SK-N-SH treated with all-trans-retinoic acid at 6 μM for 48 hours (cell line): ENCODE measurements at places on chromosomes 11 and 22.
A peak's percentile ranks its signal among the peaks of the same experiment; 100 is the strongest.

GRCh38 chr11:288478-289397 lies at the start of gene PGGHG:
PGGHG (plus strand) TSS chr11:289126; CDS start chr11:289817, 691 bp downstream.
- ATAC-seq, result peak; percentile 61

DNA sequence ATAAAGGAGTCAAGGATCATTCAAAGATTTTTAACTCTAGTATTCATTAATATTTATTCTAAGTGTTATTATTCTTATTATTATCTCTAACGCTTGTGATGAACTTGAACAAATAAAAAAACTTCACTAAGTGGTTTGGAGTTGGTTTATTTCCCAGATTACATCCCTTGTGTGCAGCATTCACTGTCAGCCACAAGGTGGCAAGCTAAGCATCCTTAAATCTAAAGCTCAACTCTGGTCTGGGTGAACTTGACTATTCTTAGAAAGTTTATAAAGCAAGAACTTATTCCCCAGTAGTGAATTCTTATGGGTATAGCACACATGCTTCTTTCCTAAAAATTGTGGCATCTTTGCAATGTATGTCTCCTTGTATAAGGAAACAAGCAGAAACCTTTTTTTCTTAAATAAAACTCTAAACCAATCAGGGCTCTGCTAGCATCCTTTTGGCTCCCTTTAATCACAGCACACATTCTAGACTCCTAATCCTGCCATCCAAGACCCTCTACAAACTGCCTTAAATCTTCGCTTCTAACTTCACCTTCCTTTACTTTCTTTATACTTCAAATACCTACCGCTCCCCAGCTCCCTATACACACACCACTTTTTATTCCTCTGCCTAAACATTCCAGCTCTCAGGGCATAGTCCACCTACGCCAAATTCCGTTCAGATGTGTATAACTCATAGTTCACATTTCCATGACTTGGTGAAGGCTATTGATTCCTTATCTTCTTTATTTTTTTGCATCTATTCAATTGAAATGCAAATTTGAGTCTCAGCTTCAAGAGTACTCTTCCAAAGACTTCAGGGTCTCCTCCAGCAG lies 1068.8 kb downstream of the DLG2 start:
- ATAC-seq, result peak; percentile 95

GRCh38 chr22:29769723-29770321 lies 2.7 kb downstream of the UQCR10 start:
- ATAC-seq, result no peak

- no peak for ATAC-seq
Measured at GRCh38 chr22:37918580-37919270, 12.6 kb downstream of the MICALL1 start.

DNA sequence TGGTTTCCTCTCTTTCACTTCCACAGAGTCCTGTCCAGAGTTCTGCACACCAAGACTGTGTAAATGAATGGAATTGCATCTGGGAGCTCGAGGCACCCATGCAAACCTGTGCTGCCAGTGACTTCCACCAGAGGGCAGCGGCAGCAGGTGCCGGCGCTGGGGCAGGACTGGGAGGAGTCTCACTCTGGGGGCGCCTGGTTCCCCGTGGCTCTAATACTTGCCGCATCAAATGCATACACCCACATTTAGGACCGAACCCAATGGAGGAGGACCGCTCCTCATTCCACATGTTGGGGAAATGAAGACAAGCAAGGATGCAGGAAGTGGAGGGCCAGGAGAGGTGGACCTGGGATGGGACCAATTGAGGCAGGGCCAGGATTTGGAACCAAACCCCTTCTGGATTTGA lies 1.1 kb upstream of the CD6 start:
- peak; percentile 90 for ATAC-seq

DNA sequence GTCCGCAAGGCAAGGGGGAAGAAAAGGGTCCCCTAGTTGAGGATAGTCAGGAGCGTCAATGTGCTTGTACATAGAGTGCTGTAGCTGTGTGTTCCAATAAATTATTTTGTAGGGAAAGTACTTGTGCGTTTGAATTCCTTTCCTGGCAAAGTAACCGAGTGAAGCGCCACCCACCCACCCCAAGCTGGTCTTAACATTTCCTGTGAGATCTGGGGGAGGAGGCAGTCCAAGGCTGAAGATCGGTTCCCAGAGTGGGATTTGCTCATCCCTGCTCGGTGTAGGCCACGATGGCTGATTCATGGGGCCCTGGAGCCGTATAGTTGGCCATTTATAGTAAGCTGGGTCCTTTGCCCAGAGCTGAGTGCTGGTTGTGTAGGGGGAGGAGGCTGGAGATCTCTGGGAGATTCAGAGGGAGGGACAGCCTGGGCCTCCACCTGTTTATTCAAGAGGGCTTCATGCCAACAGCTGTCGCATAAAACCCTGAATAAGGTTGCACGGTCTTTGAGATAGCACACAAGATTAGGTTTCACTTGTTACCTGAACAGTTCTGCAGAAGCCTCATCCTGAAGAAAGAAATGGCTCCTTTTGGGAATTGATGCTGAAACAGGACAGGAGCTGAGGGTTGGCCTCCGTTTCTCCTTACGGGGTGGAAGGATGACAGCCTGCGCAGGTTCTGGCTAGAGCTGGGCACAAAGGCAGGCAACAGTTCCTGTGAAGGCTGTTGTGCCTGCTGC lies 2.4 kb downstream of the ATF4 start:
- ATAC-seq, result no peak

DNA sequence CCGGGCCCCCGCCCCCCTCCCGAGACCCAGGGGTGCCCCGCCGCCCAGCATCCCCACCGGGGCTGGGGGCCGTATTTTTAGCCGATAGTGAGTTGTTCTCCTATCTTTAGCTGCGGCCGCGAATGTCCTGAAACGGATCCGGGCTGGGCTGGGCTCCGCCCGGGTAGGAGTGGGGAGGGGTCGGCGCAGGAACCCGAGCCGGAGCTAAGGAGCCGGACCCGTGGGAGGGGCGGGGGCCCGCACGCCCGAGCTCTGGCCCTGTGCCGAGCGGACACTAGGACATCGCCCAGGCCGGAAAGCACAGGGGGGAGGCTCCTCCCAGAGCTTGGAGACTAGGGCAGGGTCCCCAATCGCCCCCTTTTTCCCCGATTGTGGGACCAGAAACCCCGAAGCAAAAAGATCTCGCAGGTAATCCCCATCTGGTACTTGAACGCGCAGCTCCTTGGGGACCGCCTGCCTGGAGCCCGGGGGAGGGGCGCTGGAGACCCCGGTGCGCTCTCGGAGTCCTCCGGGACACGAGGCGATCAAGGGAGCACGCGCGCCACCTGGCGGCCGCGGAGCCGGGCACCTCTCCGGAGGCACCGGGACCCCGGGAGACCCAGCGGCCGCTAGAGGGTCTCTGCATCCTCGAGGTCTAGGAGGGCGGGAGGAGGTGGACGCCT lies 669 bp downstream of the CDC42EP2 start:
- peak; percentile 81 for ATAC-seq

GRCh38 chr11:46039990-46040389 lies 81.3 kb downstream of the PHF21A start:
- ATAC-seq, result peak; percentile 51

DNA sequence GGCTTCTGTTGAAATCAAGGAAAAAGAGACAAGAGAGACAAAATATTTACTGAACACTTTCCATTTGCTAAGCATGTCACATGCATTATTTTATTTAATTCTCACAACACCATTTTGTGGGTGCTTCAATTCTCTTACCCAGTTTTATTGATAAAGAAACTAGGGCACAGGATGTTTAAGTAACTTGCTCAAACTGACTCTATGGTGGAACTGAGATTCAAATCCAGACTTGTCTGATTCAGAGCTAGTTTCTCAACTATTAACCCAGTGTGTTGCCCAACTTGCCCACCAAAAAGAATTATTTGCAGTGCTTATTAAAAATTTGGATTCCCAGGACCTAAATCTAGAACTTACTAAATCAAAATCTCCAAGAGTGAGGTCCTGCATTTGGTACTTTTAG lies 21.5 kb upstream of the MSANTD4 start:
- no peak for ATAC-seq

DNA sequence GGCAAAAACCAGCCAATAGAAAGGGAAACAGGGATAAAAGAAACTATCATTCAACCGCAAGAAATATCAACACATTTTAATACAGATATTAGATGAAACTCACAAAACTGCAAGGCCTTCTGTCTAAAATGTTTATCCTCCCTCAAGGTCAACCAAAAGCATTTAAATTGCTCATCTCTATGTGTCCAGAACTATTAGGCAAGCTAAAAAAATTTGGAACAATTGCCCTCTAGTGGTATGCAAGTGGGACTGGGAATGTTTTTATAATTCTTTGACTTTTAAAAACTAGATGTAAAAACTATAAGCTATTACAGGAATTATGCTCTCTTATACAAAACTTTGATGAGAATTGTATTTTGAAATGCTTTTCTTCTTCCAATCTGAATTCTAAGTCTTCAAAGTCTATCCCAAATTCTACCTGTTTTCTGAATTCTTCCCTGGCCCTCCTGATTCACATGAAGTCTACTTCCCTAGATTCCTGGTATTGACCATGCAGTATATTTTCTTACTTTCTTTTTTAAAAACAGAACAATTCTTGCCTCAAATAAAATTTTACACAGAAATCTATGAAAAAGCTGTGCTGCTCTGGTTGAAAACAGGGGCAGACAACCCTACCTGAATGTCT lies 4.9 kb downstream of the CWC15 start:
- peak; percentile 58 for ATAC-seq

GRCh38 chr11:130213143-130213978 lies 53.8 kb downstream of the ST14 start:
- ATAC-seq, result peak; percentile 90

- ATAC-seq, result no peak
Measured at GRCh38 chr11:83147895-83148294, 9.0 kb upstream of the PCF11 start.

DNA sequence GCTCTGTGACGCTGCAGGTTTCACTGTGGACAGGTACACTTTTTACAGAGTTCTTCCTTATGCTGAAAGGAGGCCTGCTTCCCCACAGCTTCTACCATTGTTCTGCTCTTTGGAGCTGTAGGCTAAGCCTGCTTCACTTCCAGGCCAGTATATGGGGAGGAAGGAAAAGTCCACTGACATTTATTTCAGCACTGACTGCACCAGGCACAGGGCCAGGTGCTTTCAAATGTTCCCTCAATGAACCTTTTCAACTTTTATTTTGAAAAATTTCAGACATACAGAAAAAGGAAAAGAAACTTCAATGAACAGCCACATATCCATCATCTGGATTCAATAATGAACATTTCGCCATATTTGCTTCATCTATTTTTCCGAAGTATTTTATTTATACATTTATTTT lies 22.0 kb downstream of the POU2F3 start:
- ATAC-seq, result no peak

DNA sequence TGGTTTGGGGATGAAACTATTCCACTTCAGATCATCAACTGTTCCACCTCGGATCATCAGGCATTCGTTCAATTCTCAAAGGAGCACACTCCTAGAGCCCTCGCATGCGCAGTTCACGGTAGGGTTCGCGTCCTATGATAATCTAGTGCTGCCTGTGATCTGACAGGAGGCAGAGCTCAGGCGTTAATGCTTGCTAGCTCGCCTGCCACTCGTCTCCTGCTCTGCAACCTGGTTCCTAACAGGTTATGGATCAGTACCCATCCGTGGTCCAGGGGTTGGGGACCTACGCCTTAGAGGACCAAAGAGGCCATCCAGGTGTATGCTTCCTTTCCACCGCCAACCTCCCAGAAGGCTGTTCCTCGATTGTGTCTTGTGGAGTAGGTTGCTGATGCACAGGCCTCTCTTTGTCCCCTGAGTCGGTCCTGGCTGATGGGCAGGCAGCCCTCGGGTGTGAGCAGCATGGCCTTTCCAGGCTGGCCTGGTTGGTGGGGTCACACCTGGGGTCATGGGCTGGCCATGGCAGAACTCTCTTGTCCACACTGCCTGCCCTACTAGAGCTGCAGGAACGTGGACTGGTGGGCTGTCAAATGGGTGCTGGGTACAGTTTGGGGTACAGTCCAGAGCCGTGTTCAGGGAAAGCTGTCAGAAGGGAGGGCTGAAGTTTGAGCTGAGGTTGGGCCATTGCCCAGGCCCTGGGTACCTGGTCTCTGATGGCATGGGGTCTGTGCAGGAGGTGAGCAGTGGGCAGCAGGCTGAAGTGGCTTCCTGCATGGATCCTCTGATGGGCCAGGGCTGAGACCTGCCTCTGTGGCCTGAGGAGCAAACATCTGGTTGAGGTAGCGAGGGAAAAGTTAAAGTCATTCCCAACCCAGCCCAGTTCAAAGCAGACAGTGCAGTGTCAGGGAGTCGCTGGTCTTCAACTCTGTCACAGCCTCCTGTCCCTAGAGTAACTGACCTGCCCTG lies 11.1 kb downstream of the PRDM11 start:
- no peak for ATAC-seq

GRCh38 chr11:38835966-38836365 lies 2237.9 kb upstream of the RAG2 start:
- ATAC-seq, result no peak

DNA sequence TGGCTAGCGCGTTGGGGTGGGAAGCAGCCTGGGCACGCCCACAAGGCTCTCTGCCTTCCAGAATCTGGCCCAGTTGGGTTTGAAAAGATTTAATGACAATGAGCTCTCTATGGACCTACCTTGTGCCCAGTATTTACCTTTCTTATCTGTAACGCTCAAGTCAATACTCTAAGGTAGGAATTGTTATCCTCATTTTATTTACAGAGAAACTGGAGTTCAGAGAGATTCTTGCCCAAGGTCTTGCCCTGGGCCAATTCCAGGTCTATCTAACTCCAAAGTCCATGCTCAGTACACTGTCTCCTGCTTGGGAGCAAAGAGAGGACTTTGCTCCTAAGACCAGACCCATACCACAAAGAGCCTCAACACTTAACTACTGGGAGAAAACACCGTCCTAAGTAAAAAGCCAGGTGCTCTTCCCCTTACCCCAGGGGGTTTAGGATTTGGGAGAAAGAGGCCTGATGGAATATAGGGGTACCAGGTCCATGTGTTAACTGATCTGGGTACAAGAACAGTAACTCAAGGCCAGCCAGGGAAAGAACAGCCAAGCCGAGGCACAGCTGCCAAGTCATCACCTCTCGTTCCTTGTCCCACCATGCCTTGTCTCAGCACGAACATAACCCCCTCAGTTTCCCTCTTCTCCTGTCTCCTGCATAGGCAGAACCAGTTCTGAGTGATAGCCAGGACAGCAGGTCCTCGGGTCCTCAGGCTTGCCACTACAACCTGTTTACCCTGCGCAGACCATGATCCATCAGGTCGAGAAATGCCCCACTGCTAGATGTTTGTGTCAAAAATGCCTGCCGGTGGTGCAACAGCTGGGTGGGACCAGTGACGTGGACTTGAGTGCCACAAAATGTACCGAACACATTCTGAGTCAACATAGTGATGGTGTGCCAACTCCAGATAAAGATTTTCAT lies 14.6 kb downstream of the APOA4 start:
- no peak for ATAC-seq

GRCh38 chr11:126336671-126337101 lies 18.8 kb upstream of the ST3GAL4 start:
- no peak; the same call in 2 of the 3 replicates for ATAC-seq
